ENCODE measurements at places on chromosomes 13 and 19. TPM values are rescaled to one million over a fixed set of nuclear protein-coding genes. Genes with fewer than 3 reads are reported as not detected.

DNA sequence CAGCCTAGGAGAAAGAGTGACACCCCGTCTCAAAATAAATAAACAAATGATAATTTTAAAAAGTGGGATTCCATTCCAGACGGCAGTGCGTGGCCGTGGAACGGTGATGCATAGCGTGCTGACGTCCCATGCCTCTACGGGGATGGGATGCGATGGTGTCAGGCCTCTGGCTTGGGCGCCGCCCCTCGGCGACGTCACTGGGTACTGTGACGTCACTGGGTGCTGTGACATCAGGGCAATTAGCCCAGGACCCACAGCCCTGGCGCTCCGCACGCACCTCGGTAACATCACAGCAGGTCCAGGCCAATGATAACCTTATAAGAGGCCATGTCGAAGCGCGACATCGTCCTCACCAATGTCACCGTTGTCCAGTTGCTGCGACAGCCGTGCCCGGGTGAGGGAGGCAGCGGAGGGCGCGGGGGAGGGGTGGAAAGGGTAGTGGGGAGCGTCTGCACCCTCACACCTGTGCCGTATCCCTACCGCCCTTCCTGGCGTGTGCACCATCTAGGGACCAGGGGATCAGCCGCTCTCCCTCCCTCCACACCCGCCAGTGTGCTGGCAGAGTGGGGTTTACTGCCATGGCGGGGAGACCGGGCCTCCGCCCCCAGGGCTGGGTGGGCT, at the start of gene GAPDHS:
Gene GAPDHS (plus strand): TSS at position 256 of the 621 bp plus-strand sequence. CDS start 72 bp downstream, at position 328.
- peak; percentile 43 for DNase-seq

DNA sequence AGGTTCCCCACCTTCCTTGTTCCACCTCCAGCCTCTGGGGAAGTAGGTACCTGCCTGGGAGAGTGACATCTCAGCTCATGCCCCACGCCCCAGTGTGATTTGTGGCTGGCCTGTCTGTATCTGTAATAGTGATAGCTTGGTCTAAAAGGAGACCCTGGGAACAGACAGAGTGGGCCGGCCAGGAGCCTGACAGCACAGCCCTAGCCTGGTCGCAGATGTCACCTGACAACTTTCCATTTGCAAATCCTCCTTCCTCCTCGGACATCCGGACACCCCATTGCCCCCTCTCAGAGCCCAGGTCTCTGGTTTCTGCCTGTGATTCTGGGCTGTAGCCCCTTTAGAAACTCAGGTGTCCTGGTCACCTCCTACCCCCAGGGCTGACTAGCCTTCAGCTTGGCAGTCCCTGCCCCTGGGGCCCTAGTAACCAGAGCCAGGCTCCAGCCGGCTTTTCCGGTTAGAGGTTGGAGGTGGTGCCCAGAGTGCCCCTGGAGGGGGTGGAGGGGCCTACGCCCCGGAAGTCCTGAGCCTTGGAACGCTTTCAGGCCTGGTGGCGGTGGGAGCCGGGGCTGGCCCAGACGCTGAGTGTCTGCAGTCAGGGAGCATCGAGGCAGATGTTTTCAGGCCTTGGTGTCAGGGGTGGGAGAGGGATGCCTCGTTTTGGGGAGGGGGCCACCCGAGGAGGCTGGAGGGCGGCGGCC, 6.5 kb downstream of the LRRC8E start:
- no peak for DNase-seq

- no peak for DNase-seq
Observed at GRCh38 chr13:35208587-35208986, 266.5 kb downstream of the NBEA start.

DNA sequence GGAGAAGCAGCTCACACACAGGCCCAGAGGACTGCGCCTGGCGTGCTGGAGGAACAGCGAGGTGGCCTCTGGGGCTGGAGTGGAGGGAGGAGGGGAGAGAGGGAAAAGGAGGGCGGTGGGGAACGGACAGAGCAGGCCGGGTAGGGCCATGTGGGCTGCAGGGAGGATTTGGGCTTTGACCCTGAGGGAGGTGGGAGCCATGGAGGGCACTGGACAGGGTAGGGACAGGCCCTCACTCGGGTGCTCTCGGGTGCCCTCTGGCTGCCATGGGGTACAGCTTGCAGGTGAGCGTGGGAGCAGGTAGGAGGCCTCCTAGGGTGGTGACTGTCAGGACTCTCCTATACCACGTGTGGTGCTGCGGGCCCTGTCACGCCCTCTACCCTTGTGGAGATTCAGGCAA, 22.8 kb downstream of the PLIN4 start:
- DNase-seq, result no peak

GRCh38 chr13:106986033-106986484, 418.1 kb upstream of the ARGLU1 start:
- peak; percentile 34 for DNase-seq

- no peak for DNase-seq
Observed at GRCh38 chr13:91456837-91457236, 58.4 kb downstream of the GPC5 start.

DNA sequence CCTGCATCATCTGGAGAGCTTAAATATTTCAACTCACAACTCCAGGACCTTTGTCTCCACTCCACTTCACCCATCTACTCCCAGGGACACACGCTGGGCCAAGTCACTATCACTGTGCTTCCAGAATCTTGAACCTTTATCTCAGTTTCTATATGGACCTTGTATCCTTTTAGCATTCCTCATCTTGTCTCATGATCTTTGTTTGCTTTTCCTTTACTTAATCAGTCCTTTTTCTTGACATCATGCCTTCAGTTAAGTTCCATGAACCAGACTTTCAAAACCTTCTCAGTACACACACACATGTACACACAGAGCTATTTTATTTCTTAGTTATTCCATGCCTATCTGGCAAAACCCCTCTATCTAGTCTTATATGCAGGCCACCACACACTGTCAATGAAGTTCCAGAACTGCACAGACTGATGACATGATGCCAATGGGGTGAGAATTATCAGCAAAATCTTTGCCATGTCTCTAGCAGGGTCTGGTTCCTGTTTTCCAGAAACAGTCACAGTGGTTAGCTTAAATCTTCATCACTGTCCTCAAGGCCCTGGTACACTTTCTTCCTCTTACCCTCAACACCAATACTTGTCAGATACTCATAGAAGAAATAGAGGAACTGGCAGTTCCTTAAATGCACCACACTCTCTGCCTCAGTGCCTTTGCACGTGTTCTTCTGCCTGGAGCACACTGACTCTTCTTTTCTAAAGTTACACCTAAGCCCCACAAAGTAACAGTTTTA, 77.6 kb upstream of the STARD13 start:
- no peak for DNase-seq

Gene CBLC
- total RNA-seq, result not detected

- DNase-seq, result no peak
Observed at GRCh38 chr13:76929851-76930374, 18.4 kb upstream of the ACOD1 start.

DNA sequence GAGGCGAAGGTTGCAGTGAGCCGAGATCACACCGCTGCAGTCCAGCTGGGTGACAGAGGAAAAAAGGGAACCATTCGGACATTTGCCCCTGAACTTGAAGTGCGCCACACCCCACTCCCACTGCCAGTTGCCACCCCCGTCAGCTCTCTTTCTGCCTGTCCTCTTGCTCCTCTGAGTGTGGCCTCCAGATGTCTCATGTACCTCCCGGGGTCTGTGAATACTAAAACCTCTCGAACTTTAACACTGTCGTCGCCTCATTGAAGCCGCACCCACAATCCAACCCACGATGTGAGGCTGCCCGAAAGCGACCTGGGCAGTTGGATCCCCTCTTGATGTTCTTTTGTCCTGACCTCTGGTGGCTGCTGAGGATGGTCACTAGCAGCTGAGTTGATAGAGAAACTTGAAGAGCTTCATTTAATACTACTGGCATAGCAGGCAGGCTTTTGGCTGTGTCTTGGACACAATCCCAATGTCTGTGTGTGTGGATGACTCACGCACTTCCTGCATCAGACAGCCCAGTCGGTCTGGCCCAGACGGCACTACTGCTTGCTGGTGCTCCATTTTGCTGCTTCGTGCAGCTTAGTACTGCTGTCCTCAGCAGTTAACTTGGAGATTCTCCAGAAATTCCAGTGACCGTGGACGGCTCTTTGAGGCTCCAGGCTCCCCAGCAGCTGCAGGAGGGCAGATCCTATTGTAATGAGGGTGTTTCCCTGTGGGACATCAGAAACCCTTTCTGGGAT, 4.2 kb downstream of the FPR3 start:
- DNase-seq, result peak; percentile 94

DNA sequence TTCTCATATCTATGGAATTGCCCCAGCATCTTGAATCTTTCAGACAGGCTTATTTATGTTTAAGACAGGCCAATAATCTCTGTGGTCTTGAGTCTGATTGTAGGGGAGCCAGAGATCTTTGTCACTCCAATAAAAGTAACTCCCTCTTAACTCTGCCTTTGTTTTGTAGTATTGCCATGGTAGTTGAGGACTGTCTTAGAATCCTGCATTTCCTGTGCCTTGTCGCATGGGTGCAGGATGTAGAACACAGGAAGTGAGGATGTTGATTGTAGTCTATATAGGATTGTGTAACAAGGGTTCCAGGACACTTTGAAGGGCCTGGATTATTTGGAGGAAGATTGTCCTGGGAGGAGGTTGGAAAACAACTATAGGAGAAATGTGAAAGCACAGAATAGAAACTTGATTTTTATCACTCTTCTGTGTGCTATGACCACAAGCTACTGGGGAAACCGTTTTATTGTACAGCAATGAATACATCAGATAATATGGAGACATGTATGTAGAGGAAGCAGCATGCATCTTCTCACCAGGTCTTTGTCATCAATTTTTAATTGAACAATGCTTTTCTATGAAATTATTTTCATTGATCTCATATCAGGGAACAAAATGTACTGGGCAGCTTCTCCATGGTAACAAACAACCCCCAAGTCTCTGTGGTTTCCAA, 411.7 kb downstream of the FGF9 start:
- DNase-seq, result no peak

Gene ATP1A3
- under 0.01 TPM for total RNA-seq

DNA sequence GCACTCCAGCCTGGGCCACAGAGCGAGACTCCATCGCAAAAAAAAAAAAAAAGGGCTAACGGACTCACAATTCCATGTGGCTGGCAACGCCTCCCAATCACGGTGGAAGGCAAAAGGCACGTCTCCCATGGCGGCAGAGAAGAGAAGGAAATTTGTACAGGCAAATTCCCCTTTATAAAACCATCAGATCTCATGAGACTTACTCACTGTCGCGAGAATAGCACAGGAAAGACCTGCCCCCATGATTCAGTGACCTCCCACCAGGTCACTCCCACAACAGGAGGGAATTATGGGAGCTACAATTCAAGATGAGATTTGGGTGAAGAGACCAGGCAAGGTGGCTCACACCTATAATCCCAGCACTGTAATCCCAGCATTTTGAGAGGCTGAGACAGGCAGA, 18.7 kb upstream of the NMRK2 start:
- no peak for DNase-seq

Gene LACC1
- 4.4 TPM for total RNA-seq

GRCh38 chr13:93284064-93284463, 57.5 kb downstream of the GPC6 start:
- no peak for DNase-seq

DNA sequence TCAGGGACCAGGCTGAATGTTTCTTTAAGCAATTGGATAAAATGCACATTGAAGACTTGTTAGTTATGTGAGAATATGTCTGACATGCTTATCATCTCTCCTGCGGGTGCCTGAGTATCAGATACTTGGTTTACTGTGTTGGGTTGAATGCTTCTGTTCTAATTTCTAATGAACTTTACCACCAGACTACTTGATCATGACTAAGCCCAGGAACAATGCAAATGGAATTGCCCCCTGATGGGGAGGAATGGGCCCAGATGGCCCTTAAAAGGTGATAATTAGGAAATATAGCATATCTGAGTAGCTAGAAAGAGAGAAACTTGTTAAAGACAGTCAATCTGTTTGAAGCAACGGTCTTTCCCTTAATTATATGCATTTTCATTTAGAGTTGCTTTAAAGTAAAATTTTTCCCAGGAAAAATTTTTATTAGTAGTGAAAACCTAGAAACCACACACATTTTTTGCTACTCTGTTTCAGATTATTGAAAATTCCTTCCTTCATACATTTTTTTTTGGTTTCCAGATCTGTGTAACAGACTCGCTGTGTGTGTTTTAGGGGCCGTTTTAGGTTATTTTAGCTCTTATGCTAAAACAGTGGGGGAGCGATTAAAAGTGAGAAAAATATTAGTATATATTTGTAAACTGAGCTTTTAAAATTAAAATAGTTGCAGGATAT, 186.6 kb downstream of the TM9SF2 start:
- DNase-seq, result no peak

Gene HIF3A
- not detected for total RNA-seq

GRCh38 chr13:65744836-65745235, 1485.3 kb downstream of the PCDH9 start:
- peak; percentile 79 for DNase-seq

DNA sequence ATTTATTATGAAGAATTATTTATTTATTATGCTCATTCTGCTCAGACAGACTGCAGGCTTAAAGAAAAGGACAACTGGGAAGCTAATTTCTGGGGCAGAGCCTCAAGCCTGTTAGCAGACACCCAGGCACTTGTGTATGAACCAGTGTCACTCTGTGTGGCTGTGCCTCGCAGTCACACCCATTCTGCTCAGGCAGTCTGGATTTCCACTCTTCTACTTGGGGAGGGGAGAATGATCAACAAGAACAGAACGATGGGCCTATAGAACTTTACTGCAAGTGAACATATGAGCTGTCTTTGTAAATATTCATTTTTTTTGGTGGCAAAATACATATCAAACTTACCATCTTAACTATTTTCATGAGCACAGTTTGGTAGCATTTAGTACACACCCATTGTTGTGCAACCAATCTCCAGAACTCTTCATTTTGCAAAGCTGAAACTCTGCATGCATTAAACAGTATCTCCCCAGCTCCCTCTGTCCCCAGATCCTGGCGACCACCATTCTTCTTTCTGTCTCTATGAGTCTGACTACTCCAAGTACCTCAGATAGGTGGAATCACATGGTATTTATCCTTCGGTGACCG, 181.7 kb downstream of the NUFIP1 start:
- no peak for DNase-seq

GRCh38 chr13:45941261-45941660, 89.7 kb upstream of the SIAH3 start:
- no peak for DNase-seq

- no peak for DNase-seq
Observed at GRCh38 chr13:81986308-81986707, 1645.4 kb upstream of the SPRY2 start.

DNA sequence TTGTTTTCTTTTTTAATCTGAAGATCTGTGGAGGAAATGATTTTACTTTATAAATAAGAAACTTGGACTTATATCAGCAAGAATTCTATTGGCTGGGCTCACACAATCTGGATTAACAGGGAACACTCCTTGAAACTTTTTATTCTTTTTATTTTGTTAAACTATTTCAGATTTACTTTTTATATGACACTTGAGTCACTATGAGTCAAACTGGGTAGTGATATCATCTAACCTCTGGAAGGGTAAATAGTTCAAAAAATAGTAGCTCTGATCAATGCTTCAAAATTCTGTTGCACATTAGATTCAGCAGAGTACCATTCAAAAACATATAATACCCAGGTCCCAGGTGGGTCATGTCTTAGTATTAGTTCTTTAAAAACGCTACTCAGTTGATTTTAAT, 55.1 kb upstream of the NBEA start:
- DNase-seq, result no peak

- DNase-seq, result peak; percentile 87
Observed at GRCh38 chr19:20928371-20928770, 5.3 kb downstream of the ZNF85 start.
